ENCODE measurements at places on chromosomes 11 and 22.

GRCh38 chr11:8768625-8769333, 86.2 kb downstream of the RPL27A start:
- DNase-seq, result no peak

GRCh38 chr11:80846979-80847378, 1406.1 kb upstream of the TENM4 start:
- DNase-seq, result no peak

- no peak for DNase-seq
Observed at GRCh38 chr11:43130616-43131015, 181.2 kb upstream of the API5 start.

DNA sequence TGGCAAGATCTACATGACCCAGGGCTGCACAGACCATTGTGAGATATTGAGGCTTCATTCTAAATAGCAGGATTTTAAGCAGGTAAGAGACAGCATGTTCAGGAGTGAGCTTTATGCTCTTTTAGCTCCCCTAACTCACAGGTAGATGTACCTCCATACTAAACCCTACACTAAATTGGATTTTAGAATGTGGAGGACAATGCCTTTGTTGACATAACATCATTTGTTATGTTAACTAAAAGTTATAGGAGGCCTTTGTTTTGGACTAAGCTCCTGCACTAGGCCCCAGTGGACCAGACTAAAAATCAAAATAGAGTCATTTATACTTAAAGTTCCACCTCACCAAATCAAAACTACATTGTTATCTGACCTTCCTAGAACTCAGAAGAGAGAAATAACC, 6.8 kb downstream of the DDIAS start:
- DNase-seq, result no peak

DNA sequence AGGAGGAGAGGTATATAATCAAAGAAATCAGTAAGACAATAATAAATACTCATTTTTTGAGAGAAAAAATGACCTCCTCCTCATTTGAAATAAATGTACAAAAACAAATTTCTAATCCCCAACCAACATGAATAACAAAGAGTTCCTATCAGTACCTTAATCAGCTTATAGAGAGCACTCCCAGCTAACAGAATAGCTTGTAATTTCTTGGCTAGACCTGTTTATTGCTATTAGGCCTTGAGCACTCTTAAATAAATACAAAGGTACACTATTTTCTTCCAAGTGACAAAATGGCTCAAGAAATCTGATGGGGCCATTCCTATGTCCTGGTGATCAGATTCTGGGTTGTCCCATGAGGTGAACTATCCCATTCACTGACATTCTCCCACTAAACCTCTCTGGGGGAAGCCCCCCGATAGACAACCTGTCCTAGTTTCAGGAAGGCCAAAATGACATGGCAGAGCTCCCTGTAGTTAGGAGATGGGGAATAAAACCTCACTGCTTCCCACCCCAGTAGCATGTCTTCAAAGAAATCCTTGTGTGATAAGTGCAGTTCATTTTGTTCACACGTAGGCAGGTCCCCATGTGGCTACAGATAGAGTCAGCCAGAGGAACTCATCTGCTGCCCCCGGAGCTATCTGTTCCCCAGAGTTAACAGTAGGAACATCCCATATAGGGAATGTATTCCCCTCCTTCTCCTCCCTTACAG, 385.7 kb downstream of the SOX6 start:
- DNase-seq, result no peak

DNA sequence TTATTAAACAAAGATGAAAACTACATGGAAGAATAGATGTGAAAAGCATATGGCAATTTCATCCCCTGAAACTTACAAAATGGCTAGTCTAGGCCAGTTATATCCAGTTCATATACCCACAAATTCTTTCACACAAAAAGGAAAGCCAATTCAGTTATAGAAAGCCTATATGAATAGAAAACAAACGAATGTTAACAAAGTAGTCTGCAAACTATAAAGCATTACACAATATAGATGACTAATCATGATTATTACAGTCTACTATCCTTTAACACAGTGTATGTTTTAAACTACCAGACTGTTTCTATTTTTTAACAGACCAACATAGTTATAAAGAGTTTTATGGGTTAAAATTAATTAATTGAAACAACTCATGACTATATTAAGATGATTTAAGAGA, 12.1 kb downstream of the DCUN1D5 start:
- DNase-seq, result no peak

- DNase-seq, result no peak
Observed at GRCh38 chr11:2741377-2742131, 41.8 kb upstream of the KCNQ1OT1 start.
